Left colon (tissue), 2 donors: ENCODE measurements at places on chromosomes 2 and 18. TPM values are rescaled to one million over a fixed set of nuclear protein-coding genes. Genes with fewer than 3 reads are reported as not detected.

The WDSUB1 gene
- total RNA-seq = 8.6 TPM

The LIMS4 gene
- total RNA-seq = 1.2 TPM

The DNAJC10 gene
- total RNA-seq = 78.9 TPM

GRCh38 chr2:102591491-102592045, 27.8 kb upstream of the SLC9A2 start:
- DNase-seq = no peak

- no peak for DNase-seq
These were observed 50.0 kb upstream of the FRZB start for GRCh38 chr2:182916417-182916816.

DNA sequence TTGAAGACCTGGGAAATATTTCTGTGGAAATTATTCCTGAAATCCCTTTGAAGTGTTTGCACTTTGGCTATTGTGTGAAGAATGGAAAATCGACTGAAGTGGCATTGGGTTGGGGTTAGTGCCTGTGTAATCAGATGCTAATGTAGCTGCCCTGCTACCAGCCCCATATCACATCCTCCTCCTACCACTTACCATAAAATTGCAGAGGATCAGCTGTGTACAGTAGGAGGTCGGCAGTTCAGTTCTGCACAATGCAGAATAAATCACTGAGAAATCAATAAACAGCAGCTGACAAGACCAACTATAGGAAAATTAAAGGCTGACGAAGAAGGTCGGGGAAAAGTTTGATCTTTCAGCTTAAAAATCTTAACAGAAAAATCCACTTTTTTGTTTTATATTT, 440.9 kb downstream of the PTPRM start:
- no peak for DNase-seq

DNA sequence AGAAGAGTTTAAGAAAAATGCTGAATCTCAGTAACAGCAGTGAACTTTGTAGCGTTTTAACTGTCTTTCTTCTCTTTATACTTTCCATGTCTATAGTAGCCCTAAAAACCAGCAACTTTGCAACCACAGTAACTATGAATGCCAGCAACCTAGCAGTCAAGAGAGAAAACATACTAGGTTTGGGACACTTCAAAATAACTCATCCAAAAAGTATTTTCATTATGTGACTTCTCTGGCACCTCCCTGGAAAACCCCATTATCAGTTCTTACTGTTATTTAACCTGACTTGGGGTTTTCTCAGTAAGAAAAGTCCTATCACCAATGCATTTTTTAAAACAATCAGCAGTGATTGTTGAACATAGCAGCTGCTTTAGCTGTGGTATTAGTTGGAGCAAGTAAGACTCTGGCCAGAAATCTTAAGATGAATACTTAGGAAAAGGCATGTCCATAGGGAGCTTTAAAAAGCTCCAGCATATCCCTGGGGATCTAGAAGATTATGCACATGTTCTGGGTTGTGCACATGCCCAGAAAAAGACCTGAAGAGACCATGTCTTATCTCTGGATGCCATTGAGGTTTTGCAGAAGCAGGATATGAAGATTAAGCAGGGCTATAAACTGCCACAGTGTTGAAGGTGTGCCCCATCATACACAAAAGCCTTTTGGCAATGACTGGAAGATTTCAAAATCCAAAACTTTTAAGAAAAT, 411.3 kb downstream of the CMPK2 start:
- DNase-seq = no peak
